ENCODE measurements at places on chromosomes 16 and 17.

GRCh38 chr17:40695874-40696472, 7.6 kb downstream of the KRT24 start:
- no peak for DNase-seq

GRCh38 chr17:55427587-55427882, 5.9 kb upstream of the MMD start:
- DNase-seq, result no peak

GRCh38 chr16:3190949-3191353, 2.9 kb downstream of the OR1F1 start:
- no peak for DNase-seq

- peak; percentile 95 for DNase-seq
These were observed 500 bp upstream of the KAT7 start for GRCh38 chr17:49787884-49788477.

DNA sequence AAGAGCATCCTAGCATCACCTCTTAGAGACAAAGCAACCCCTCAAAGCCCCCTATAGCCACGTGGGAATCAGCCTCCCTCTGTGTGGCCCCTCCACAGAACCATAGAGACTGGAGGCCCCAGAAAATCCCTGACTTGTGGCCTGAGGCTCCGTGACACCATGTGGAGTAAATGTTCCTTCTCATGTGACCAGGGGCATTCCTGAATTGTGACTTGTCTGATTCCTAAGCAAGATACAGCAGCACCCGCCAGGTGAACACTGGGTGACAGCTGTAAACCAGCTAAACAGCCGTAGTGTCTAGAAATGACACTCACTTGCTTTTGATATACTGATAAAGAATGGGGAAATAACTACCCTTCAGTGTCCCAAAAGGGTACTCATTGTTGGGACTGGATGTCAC, 79.0 kb downstream of the DYNLRB2 start:
- DNase-seq, result no peak

DNA sequence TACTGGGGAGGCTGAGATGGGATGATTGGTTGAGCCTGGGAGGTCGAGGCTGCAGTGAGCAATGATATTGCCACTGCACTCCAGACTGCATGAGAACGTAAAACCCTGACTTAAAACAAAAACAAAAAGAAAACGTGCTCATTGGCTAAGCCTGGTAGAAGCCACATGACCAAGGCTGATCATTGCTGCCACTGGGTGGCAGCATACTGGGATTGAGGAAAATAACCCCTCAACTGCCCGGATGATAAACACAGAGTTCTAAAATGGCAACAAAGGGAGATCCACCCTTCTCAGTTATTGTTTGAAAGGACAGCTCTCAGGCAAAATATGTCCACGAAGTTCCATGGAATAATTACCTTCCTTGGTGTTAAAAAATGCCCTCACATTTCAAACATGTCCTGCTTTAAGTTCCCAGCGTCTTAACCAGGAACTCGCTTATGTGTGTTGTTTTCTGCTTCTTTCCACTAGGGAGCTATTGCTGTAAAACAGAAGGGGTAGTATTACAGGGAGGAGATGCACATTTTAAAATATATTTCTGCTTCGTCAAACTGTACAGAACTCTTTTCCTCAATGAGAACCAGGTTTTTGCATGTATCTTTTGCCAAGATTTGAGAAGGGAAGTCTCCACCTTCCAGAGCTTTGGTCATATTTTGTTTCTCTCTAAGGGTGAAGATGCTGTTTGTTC, 675.3 kb downstream of the MAF start:
- DNase-seq, result no peak

DNA sequence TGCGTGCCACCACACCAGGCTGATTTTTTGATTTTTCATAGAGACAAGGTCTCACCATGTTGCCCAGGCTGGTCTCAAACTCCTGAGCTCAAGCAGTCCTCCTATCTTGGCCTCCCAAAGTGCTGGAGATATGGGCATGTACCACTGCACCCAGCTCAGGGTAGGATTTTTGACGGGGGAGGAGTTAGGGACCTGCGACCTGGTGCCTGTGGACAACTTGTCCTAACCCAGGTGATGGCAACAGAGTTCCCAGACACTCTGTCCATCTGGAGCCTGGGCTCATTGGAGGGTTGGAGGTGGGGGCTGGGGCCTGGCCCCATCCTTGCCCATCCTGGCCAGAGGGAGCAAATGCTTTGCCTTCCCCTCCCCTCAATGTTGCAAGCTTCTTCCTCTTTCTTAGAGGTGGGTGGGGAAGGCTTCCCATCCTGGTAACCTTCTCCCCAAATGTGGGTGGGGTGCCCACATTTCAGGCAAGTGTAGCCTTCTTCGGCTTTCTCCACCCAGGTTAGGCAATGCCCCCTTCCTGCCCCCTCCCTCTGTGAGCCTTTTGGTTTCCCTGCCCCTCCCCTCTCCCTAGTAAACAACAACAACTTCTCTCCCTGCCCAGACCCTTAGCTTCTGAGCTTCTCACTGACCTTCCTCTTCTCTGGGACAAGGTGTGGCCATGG, 24.9 kb downstream of the RARA start:
- peak; percentile 73 for DNase-seq

GRCh38 chr16:28086186-28087139, 22.9 kb upstream of the GSG1L start:
- DNase-seq, result no peak

DNA sequence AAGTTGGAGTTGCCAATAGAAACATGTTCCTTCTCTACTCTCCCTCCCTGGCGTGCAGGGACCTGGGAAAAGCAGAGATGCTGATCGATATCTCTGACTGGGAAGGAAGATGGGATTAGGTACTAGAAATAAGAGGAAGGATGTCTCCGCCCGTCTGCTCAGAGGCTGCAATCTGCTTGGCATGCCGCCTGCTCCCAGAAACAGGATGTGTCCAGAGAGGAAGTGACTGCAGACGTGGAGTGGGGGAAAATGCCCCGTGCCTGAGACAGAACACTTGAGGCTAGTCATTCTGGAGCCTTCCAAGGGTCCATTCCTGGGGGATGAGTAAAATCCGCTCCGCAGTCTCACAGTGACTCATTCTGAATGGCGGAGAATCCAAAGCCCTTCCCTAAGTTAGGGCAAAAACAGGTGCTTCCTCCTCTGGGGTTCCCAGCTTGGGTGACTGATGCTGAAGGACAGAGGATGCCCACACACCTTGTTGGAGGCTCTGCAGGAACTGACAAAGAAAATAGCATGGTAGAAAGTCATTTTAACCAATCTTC, 45.0 kb upstream of the SMURF2 start:
- peak; percentile 75 for DNase-seq

- no peak for DNase-seq
These were observed 12.7 kb upstream of the IGFBP4 start for GRCh38 chr17:40430272-40431230.

DNA sequence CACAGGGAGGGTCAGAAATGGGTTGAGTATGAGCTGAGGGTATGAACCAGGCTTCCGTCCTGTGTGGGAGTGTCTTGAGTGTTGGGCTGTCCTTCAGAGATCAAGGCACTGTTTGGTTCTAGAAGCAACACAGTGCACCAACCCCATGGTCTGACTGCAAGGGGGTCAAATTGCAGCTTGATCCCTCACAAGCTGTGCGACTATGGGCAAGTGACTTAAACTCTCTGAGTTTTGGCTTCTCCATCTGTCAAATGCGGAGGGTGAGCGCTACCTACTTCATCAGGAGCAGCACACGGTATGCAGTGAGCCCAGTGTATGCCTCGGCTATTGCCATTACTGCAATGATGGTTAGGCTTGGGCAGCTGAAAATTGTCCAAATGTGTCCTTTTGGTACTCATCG, 21.0 kb downstream of the SEC14L5 start:
- no peak for DNase-seq

DNA sequence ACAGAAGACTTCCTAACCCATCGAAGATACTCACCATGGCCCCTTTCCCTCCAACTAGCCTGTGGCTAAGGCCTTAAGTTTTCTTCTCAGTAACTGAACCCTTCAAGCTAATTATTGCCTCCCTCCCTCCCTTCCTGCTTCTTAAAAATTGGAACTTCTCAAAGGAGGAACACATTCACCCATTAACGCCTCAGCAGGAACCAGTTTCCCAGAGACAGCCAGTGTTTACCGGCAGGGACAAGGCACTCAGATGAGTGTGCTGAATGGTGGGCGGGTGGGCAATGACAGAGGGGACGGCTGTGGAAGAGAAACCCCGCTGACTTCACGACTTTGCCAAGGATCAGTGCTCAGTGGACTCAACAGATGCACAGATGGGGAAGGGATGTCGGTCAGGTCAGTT, 20.3 kb downstream of the PITPNA start:
- no peak for DNase-seq

- no peak for DNase-seq
These were observed 28.1 kb upstream of the HERPUD1 start for GRCh38 chr16:56903866-56904265.

DNA sequence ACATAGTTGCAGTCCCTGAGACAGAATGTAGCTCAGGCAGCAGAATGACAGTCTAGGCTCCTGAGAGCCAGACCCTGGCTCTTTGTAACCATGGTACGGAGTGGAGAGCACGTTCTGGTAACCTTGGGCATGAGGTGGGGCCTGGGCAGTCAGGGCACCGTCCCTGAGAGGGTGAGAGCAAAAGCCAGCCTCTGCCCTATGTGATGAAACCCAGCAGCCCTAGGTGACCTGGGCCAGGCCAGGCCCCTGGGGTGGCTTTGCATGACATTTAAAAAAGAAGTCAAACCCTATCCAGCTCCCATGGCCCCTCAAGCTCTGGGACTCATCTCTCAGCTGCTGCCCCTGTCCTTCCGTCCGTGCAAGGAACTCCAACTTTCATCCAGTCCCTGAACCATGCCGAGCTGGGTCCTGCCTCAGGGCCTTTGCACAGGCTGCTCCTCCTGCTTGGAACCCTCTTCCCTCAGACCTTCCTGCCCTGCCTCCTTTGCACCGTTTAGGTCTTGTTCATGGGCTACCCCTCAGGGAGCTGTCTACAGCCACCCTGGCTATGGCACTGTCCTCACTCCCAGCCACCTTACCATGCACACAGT, 188.6 kb downstream of the NTN1 start:
- DNase-seq, result no peak

DNA sequence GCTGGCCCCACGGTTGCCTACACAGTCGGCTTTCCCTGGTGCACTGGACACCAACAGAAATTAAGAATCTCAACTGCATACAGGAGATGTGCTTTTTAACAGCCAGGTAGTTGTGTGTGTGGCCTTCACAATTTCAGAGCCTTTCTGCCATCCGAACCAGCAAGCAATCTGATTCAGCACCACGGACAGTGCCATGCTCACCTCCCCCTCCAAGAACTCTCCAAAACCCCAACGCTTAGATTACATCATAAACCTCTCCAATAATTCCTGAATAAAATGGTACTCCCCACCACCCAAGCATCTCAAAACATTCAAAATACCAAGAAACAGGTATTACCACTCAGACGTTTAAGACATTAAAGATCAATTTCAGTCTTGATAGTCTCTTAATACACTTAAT, 31.8 kb downstream of the USP7 start:
- peak; percentile 23 for DNase-seq

GRCh38 chr16:23491490-23492391, 18.6 kb downstream of the GGA2 start:
- DNase-seq, result no peak

GRCh38 chr16:46768809-46769208, 20.7 kb upstream of the MYLK3 start:
- DNase-seq, result no peak

DNA sequence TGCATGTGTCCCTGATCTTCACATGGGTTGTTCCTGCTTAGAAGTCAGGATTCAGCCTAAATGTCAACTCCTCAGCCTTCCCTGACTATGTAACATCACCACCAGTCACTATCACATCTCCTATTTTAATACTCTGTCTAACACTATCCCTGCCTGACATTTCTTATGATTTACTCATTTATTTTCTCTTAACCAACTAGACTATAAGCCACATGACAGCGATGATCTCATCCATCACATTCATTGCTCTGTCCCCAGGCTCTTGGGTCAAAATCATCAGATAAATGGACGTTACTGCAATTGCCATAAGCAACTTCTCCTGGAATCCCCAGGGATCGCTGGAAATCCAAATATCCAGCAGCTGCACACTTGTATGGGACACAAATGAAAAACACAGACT, 15.7 kb downstream of the CDRT4 start:
- no peak for DNase-seq

DNA sequence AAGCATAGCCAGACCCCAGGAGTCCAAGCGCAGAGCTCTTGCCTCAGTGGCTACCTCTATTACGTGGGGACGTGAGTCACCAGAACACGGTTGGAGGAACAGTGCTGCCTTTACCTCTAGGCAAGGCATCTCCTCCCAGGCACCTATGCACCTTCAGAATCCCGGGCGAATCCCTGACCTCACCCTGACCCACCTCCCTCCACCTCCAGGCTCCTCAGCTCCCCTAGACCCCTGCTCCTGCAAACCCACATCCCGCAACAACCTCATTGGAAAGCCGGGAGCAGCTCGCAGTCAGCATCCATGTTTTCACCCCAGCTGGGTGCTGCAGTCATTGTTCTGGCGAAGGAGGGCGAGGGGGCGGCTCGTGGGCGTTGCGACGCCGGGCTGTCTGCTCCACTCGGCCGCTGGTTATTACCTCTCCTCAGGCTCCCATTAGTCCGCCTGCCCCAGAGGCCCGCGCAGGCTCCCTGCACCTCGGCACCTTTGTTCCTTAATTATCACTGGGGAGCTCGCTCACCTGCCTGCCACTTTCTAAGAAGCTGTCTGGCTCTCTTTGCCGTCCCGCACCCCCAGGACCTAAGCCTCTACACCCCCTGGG, 24.6 kb upstream of the DLX4 start:
- DNase-seq, result no peak

DNA sequence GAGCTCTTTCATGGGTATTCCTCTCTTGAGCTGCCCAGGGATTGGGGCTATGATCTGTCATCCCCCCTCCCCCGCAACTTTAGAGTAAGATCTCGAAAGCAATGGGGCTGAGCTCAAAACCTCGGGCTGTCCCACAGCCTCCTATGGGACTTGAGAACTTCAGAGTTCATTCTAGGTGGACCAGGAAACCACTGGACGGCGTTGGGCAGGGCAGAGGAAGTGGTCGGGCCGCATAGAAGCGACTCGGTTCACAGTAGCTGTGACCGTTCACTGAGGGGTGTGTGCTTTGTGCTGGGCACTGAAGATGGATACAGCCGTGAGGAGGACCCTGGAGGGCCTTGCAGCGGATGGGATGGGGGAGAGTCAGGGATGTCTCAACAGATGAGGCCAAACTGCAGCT, 292.0 kb downstream of the CPPED1 start:
- peak; percentile 29 for DNase-seq

- DNase-seq, result no peak
These were observed 32.0 kb upstream of the SNN start for GRCh38 chr16:11636172-11636721.

GRCh38 chr16:55756963-55757362, 75.9 kb downstream of the CES1 start:
- peak; percentile 66 for DNase-seq

- DNase-seq, result no peak
These were observed 1527.7 kb upstream of the CDH8 start for GRCh38 chr16:63563819-63564505.
